ENCODE measurements at places on chromosomes 12 and 14.

GRCh38 chr12:10737249-10737648 lies 14.1 kb upstream of the YBX3 start:
- no peak for DNase-seq

GRCh38 chr14:72027061-72027460 lies 94.8 kb downstream of the RGS6 start:
- DNase-seq = no peak

DNA sequence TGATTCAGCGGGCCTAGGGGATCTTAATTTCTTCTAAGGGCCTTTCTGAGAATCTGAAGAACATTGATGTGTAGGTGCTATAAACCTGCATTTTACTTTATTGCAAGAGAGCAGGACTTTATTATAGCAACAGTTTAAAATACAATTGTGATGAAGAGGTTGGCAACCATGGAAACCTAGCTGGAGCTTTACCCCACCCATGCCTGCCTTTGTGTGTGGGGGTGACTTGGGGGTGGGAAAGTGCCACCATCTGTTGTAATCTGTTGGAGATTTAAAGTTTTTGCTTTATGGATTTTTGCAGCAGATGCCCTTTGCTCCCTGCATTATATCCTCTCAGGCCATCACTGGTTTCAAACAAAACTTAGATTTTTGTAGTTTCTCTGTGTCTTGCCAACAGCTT lies 64.6 kb downstream of the ATG14 start:
- no peak for DNase-seq

- no peak for DNase-seq
These were observed 417 bp downstream of the GLS2 start for GRCh38 chr12:56487448-56488040.

DNA sequence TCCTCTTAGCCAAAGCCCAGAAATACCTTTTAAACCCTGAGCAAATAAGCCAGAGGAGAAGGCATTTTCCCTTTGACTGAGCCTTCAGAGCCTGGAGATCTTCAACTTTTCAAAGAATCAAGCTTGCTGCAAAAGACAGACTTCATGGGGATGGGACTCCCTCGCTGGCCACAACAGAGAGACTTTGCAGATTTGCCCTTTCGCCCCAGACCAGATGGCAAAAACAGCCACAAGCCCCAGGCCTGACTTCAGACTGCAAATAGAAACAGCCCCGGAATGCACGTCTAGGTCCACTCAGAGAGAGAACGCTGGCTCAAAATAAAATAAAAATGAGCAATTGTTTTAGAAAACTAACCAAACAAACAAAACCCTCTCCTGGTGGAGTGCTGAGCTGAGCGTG lies 114.6 kb upstream of the MED13L start:
- no peak for DNase-seq

GRCh38 chr14:59826150-59826549 lies 44.4 kb downstream of the RTN1 start:
- DNase-seq = no peak
